ENCODE measurements at places on chromosomes 6 and 20.

GRCh38 chr6:67210450-67210849 is 1424.6 kb upstream of the ADGRB3 start:
- DNase-seq = no peak

DNA sequence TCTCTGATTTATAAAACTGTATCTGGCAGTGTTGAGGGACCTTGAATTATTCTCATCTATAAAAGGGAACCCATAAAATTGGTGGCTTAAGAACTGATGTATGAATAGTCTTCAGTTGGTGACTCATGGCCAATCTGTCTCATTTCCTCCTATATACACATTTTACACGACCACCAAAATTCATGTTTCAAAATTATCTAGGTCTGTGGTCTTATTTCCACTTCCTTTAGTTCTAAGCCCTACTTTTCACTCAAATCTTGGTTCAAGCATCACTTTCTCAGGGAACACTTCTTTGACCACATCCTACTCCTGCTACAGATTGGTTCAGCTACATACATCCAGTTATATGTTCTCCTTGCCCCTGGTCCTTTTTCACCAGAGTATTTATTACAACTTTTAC is 18.6 kb upstream of the ENPP1 start:
- DNase-seq = no peak

DNA sequence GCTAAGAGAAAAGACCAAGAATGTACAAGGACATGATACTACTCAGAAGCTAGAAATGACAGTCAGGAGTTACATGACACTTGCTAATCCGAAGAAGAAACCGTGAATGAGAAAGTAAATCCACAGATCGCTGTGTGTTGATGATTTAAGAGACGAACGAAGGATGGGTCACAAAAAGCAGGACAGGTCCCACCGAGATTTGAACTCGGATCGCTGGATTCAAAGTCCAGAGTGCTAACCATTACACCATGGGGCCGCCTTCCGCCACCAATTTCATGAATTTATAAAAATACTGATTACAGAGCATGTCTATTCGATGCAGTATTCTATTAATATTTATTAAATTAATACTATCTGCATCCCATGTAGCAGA is 54.0 kb upstream of the BTN3A2 start:
- no peak for DNase-seq

- no peak for DNase-seq
Measured at GRCh38 chr20:33009214-33010132, 2.0 kb downstream of the BPIFB2 start.

- no peak for DNase-seq
Measured at GRCh38 chr6:118309337-118310093, 238.6 kb upstream of the PLN start.

- DNase-seq = no peak
Measured at GRCh38 chr20:45892828-45893500, 1.8 kb downstream of the CTSA start.

All from GM03348 (cell line).